ENCODE measurements at places on chromosomes 3 and 15. TPM values are rescaled to one million over a fixed set of nuclear protein-coding genes. Genes with fewer than 3 reads are reported as not detected.

The SMCO1 gene
- 1.7 TPM for polyA plus RNA-seq

The ADAMTS9 gene
- 74.9 TPM for polyA plus RNA-seq

The COL6A5 gene
- not detected for polyA plus RNA-seq

The TNIK gene
- 32.6 TPM for polyA plus RNA-seq

The TMEM45A gene
- 96.3 TPM for polyA plus RNA-seq

The NANOGP8 gene
- polyA plus RNA-seq = not detected

The DUOXA2 gene
- polyA plus RNA-seq = not detected

The FETUB gene
- polyA plus RNA-seq = not detected

The GOLGA6L25 gene
- polyA plus RNA-seq = not detected

The AP3B2 gene
- 1.4 TPM for polyA plus RNA-seq

The PLSCR2 gene
- not detected for polyA plus RNA-seq

The GOLGA6L10 gene
- 0.27 TPM for polyA plus RNA-seq

The MED12L gene
- 1.9 TPM for polyA plus RNA-seq

The POMGNT2 gene
- polyA plus RNA-seq = 18.4 TPM

The KLHL40 gene
- polyA plus RNA-seq = 0.66 TPM

The CSPG4 gene
- 12.1 TPM for polyA plus RNA-seq

The TLR9 gene
- polyA plus RNA-seq = not detected

The CCDC191 gene
- polyA plus RNA-seq = 5.3 TPM

The BFSP2 gene
- polyA plus RNA-seq = not detected

The HOMER2 gene
- 24.4 TPM for polyA plus RNA-seq

The CA12 gene
- polyA plus RNA-seq = not detected

The SERPINI2 gene
- polyA plus RNA-seq = not detected

The RLBP1 gene
- 0.40 TPM for polyA plus RNA-seq

The SEMA3G gene
- polyA plus RNA-seq = 3.2 TPM

The CFAP91 gene
- 1.4 TPM for polyA plus RNA-seq

The APOD gene
- polyA plus RNA-seq = 0.19 TPM

The CNTN6 gene
- polyA plus RNA-seq = not detected

The CASR gene
- not detected for polyA plus RNA-seq

The LSAMP gene
- polyA plus RNA-seq = 4.4 TPM

The AGTR1 gene
- polyA plus RNA-seq = not detected

The ETV5 gene
- 29.3 TPM for polyA plus RNA-seq

The LARP6 gene
- polyA plus RNA-seq = 54.2 TPM

The RAB6B gene
- 3.0 TPM for polyA plus RNA-seq

The RARRES1 gene
- polyA plus RNA-seq = not detected

The PFN2 gene
- 152 TPM for polyA plus RNA-seq

The GOLGA8R gene
- polyA plus RNA-seq = 0.54 TPM

The SLITRK3 gene
- polyA plus RNA-seq = 0.24 TPM

The SERPINI1 gene
- 81.2 TPM for polyA plus RNA-seq

The TMEM212 gene
- not detected for polyA plus RNA-seq

The DAZL gene
- not detected for polyA plus RNA-seq

The PDZRN3 gene
- polyA plus RNA-seq = 63.9 TPM

The MOBP gene
- not detected for polyA plus RNA-seq

The CCDC14 gene
- 29.3 TPM for polyA plus RNA-seq

The AMIGO3 gene
- 2.6 TPM for polyA plus RNA-seq

The ACSBG1 gene
- polyA plus RNA-seq = 0.13 TPM

The ISLR gene
- polyA plus RNA-seq = 0.44 TPM
